Cortex of kidney (tissue), 1 donor: ENCODE measurements at places on chromosomes 4 and X.

- DNase-seq: no peak
Measured at GRCh38 chr4:151455212-151455611, 46.2 kb downstream of the FHIP1A start.

GRCh38 chrX:139008185-139008584, 296.7 kb upstream of the FGF13 start:
- no peak for DNase-seq

DNA sequence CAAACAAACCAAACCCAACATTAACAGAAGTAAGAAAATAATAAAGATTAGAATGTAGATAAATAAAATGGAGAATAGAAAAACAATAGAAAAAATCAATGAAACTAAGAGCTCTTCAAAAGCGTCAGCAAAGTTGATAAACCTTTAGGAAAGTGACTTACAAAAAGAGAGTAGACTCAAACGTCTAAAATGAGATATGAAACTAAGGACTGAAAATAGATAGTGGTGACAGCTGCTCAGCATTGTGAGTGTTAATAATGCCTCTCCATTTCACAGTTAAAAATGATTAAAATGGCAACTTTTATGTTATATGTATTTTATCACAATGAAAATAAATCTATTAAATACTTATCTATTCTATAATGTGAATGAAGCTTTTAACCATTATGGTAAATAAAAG, 125.7 kb upstream of the CPXCR1 start:
- no peak for DNase-seq

DNA sequence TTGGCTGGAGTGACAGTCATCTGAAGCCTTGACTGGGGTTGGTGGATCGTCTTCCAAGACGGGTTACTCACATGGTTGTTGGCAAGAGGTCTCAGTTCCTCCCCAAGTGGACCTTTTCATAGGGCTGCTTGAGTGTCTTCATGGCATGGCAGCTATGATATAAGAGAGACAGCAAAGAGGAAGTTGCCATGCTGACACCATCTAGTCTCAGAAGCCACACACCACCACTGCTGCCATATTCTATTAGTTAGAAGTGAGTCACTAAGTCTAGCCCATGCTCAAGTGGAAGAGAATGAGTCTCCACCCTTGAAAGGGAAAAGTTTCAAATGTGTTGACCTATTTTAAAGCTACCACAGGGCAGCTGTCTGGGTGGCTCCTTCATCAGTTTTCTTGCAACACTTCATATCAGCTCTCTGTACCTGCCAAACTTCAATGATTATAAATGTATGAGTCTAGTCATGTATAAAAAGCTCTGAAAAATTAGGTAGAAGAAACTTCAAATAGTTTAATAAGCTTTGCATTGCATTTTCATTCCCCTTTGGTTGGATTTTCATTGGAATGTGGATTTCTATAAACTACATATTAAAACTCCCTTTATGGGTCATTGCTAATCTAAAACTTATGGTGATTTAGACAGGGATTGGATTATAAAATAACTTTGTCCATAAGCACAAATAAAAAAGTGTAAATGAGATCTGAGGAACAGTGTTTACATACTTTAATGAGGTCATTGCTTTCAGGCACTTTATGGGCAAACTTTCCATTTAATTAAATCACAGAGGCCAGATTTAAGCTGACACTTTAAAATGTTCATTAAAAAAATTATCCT, 68.0 kb upstream of the ATXN3L start:
- DNase-seq: no peak

DNA sequence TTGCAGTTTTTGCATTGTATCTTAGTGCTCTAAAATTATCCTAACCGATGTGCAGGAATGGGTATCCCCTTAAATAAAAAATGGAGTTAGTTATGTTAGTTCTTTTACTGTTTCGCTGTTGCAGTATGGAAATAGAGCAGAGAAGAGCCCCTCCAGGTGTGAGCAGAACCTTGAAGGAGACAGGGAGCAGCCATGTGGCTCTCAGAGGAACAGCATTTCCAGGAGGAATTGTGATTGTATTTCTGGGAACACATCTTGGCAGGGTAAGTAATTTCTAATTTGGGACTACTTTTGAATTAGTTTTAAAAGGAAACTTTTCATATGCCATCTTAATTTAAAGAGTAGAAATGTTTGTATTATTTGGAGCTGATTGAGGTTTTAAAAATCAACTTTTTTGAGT, 5.3 kb upstream of the CCDC158 start:
- DNase-seq: no peak

DNA sequence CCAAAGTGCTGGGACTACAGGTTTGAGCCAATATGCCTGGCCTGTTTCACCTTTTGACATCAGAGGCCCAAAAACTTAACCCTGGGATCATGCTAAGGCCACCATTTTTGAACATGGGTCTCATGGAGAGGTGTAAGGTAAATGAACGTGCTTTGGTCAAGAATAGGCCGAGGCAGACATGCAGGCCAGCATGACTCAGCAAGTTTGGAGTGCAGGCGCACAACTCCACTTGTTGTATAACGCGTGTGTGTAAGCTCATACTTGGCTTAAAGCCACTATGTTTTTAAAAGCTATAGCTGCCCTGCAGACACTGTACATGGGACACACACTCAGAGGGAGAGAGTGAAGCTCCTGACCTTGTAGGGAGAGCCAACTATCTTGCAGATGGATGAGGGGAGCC, 43.8 kb upstream of the HPSE start:
- DNase-seq: no peak

GRCh38 chrX:145818186-145819113, 821 bp downstream of the SLITRK2 start:
- no peak for DNase-seq

- no peak for DNase-seq
Measured at GRCh38 chrX:130121505-130121800, 11.2 kb upstream of the ELF4 start.

DNA sequence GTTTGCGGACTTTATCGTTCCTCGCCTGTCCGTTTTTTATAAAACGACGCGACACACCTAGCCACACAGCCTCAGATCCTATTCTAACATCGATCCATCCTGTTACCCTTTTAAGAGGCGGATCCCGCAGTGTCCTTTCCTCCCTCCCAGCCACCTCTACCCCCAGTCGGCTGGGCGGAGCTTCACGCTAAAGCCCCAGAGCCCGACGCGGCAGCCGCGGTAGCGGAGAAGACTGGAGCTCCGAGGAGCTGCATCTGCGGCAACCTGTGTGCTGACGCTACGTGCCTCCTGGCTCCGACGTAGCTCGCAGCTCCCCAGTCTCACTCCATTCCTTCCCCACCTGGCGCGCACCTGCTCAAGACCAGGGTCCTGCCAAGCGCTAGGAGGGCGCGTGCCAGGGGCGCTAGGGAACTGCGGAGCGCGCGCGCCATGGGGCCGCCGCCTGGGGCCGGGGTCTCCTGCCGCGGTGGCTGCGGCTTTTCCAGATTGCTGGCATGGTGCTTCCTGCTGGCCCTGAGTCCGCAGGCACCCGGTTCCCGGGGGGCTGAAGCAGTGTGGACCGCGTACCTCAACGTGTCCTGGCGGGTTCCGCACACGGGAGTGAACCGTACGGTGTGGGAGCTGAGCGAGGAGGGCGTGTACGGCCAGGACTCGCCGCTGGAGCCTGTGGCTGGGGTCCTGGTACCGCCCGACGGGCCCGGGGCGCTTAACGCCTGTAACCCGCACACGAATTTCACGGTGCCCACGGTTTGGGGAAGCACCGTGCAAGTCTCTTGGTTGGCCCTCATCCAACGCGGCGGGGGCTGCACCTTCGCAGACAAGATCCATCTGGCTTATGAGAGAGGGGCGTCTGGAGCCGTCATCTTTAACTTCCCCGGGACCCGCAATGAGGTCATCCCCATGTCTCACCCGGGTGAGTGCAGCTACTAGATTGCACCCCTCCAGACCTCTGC, at the start of gene RNF128:
Gene RNF128, plus strand, starts transcription at position 217 of the 953 bp plus-strand sequence. Its CDS starts 213 bp downstream, at position 430.
- DNase-seq: no peak

GRCh38 chrX:129629837-129630236, 24.9 kb downstream of the APLN start:
- no peak for DNase-seq

DNA sequence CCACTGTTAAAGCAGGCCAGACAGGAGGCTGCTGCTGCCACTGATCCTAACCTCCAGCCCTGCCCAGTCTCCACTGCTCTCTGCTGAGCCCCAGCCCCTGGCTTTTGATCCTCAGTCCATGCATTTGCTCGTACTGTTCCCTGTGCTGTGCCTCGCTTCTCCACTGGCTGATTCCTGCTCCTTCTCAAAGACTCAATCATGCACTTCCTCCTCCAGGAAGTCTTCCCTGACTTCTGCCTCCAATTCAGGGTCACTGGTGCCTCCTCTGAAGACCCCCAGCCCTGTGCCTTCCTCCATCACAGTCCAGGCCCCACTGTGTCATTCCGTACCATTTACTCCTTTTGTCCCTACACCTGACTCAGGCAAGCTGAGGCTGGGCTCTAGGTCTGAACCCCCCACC, 230.6 kb upstream of the PSAPL1 start:
- no peak for DNase-seq

GRCh38 chr4:7323872-7324650, 110.7 kb downstream of the PSAPL1 start:
- no peak for DNase-seq

GRCh38 chrX:155086202-155086840, 15.0 kb downstream of the BRCC3 start:
- no peak for DNase-seq

DNA sequence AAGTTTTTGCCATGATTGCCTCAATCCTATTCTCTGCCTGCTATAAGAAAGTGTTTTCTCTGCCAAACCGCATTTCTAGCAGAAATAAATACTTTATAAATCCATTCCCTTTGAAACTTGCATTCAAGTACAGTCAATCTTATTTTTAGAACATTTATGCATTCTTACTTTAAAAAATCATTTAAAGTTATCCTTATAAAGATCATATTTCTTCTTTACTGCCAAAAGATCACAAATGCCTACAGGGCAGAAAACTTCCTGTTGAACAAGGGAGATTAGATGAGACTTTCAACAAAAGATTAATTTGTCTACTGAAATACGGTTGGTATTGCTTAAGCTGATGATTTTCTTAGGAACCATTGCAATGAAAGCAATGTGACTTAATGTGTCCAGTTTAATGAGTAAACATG, 207.2 kb upstream of the SLIT2 start:
- no peak for DNase-seq

GRCh38 chr4:89142691-89143669, 31.6 kb downstream of the TIGD2 start:
- DNase-seq: no peak

- DNase-seq: no peak
Measured at GRCh38 chr4:87118826-87119225, 101.6 kb downstream of the KLHL8 start.

GRCh38 chr4:75653845-75654503, 19.2 kb downstream of the G3BP2 start:
- no peak for DNase-seq

DNA sequence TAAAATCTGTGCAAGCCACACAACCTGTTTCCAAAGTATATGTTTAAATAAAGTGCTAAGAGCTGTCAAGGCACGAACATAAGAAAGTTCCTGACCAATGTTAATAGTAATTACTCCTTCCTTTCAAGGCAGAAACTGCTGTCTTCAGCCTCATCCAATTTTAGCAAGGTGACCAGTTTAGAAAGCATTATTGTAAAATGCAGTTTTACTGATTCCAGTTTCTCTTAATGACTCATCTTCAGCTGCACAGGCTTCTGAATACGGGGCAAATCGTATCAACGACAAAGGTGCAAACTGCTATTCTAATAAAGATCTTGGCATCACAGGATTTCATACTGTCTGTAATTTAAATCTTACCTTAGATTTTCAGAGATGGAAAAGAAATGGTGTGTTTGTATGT, 87.5 kb downstream of the PPP3CA start:
- DNase-seq: no peak

GRCh38 chr4:55661398-55662056, 25.4 kb upstream of the NMU start:
- DNase-seq: no peak

DNA sequence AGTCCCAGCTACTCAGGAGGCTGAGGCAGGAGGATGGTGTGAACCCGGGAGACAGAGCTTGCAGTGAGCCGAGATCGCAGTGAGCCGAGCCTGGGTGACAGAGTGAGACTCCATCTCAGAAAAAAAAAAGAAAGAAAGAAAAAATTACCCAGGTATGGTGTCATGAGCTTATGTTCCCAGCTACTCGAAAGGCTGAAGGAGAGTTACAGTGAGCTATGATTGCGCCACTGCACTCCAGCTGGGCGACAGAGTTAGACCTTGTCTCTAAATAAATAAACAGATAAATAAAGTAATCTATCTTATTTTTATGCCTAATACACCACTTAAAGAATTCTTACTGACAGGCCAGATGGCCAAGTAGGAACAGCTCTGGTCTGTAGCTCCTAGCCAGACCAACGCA, 73.0 kb downstream of the SLC39A8 start:
- DNase-seq: no peak

DNA sequence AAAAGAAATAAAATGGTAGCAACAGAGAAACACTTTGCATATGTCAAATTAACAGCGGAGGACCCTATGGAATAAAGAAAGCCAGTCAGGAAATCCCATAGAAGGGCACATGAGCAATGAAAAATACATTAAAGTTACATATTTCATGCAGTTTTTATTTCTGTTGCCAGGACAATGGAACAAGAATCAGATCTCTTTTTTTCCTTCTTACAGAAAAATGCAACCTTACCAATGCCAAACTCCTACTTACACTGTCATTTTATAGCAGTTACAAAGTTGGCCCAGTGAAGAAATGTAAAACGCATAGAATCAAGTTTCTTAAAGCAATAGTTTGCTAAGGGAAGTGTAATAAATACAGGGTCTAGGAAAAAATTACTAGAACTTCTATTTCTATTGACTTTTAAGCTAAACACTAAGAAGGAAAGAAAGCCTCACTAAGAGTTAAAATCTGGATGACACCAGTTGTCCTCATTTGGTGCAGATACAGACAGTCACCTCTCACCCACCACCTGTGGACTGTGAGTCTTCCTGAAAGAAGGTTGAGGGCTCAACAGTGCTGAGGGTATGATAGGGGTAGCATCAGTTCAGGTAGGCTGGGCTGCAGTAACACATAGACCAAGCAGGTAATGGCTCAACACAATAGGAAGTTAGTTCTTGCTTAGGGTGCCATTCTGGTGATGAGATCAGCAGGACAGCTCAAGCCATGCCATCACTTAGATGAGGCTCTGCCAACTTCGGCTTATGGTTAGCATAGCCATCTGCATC, 224.6 kb downstream of the ANAPC10 start:
- no peak for DNase-seq

DNA sequence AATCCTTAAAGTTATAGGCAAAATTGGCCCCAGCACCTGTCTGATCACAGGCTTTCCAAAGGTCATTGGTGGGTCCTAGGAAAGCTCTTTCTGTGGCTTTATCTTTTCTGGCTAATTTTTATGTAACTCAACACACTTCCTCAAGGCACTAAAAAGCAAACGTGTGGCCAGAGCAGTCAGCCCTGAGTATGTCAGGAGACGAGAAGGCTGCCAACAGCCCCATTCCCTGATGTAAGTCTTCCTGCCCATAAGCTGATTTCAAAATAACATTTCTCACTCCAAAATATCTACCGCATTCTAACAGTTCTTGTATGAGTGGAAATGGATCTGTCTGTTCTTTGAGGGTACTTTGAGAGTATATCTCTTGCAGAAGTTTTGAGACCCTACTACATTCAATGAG, 25.5 kb upstream of the FUNDC1 start:
- DNase-seq: no peak

- no peak for DNase-seq
Measured at GRCh38 chr4:138757432-138757831, 258.1 kb upstream of the NOCT start.
